ENCODE measurements at places on chromosomes 1 and 21. TPM values are rescaled to one million over a fixed set of nuclear protein-coding genes. Genes with fewer than 3 reads are reported as not detected.

Gene TBX19
- 0.40 TPM for total RNA-seq

Gene RCSD1
- 56.4 TPM for total RNA-seq

Gene FALEC
- not detected for total RNA-seq

Gene C1orf115
- 0.33 TPM for total RNA-seq

Gene B4GALT2
- total RNA-seq: 38.5 TPM

Gene GRIK3
- total RNA-seq: not detected

Gene FAM167B
- total RNA-seq: not detected

Gene MCOLN3
- total RNA-seq: 0.21 TPM

Gene AKNAD1
- not detected for total RNA-seq

Gene LRRC53
- total RNA-seq: not detected

Gene CCDC24
- 1.5 TPM for total RNA-seq

Gene TSEN15
- 45.0 TPM for total RNA-seq

Gene HCN3
- total RNA-seq: 1.5 TPM

Gene INKA2
- total RNA-seq: 0.56 TPM

All from activated naive CD8-positive, alpha-beta T cell treated with anti-CD3 and anti-CD28 coated beads for 36 hours (primary cell).